Activated naive CD4-positive, alpha-beta T cell treated with anti-CD3 and anti-CD28 coated beads, Interleukin-2, amount 50 U/mL, for 72 hours (primary cell): ENCODE measurements at places on chromosomes 5 and 9. TPM values are rescaled to one million over a fixed set of nuclear protein-coding genes. Genes with fewer than 3 reads are reported as not detected.

Gene PLEKHG4B
- not detected for total RNA-seq

DNA sequence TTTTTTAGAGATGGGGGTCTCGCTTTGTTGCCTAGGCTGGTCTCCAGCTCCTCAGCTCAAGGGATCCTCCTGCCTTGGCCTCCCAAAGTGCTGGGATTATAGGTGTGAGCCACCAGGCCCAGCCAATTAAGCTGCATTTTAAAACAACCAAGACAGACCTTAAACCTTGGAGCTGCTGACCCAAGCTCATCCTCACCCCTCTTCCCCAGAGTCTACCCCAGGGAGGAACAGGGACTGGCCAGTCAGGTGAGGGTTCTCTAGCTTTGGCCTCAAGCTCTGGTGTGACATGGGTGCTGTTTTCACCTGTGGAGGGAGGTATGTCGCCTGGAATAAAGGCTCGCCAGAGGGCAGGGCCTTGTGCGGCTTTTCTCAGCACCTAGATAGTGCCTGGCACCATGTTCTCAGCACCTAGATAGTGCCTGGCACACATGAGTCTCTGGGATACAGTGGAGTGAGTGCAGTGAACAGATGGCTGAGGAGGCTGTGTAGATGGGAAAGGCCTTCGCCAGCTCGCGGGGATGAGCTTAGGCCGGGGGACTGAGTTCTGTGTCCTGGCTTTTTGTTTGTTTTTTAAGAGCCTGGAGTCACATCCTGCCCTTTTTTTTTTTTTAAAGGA is 7.4 kb downstream of the CDK9 start:
- no peak for DNase-seq

Gene SH3GL2
- not detected for total RNA-seq

Gene NR4A3
- total RNA-seq, result 7.8 TPM

DNA sequence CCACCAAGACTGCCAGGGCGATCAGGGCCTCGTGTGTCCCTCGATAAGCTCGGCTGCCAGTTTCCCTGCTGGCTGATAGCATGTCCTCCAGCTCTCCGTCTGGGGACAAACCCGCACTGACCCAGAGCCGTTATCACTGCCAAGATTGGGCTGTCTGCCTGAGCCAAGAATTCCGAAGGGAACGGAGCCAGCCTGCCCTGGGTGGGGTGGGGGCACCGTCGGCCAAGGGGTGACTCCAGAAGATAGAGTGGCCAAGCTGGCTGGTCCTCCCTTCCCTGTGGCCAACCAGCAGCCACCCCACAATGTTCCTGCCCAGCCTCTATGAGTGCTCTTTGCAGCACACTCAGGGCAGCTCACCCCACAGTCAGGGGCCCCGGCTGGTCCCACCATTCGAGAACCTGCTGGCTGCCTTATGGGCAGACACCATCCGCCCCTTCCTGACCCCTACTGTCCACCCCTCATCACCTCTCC is 29.4 kb downstream of the HRH2 start:
- DNase-seq, result no peak

DNA sequence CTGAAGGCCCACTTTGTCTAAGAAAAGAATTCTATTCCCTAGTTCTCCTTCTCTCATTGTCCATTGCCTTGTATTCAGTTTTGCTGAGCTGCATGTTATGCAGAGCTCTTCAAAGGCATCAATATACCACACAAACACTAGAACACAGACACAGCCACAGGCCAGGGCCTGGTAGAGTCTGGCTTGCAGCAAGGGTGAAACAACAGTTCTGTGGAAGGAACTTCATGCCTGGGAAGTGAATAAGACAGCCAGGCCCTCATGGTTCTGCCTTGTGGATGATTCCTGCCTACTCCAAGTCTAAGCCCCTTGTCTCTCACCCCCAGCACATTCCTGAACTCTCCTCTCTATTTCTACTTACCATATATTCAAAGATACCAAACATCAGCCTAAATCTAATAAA is 30.8 kb downstream of the KLHL3 start:
- no peak for DNase-seq
